ENCODE measurements at places on chromosomes 7 and 10. TPM values are rescaled to one million over a fixed set of nuclear protein-coding genes. Genes with fewer than 3 reads are reported as not detected.

The GFRA1 gene
- 10.4 TPM for total RNA-seq

The RBP3 gene
- not detected for total RNA-seq

The FGFBP3 gene
- total RNA-seq, result 2.5 TPM

The TRPV5 gene
- not detected for total RNA-seq

The BLNK gene
- total RNA-seq, result not detected

The OGDHL gene
- total RNA-seq, result 0.29 TPM

The ZNF511 gene
- 74.7 TPM for total RNA-seq

The TMEM213 gene
- not detected for total RNA-seq

The MYO1G gene
- 0.21 TPM for total RNA-seq

The AKR1C4 gene
- total RNA-seq, result 0.30 TPM

The CCL24 gene
- not detected for total RNA-seq
